ENCODE measurements at places on chromosomes 1 and 21.

DNA sequence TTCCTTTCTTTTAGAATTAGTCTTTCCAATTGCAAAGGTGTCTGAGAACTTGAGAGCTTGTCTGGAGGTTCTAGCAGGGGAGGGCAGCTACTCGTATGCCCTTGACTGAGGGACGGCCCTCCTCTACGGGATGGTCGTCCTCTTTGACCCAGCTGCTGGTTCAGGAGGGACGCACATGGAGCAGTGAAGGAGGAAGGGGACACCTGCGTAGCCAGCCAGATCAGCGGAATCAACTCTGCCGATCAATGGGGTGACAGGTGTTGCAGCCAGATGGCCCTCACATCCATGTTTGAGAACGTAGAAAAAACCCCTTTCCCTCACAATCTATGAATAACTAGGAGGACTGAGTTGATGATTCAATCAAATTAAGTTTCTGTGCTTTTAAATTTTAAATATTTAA, 15.7 kb upstream of the A3GALT2 start:
- no peak for DNase-seq

- peak; percentile 96 for DNase-seq
These were observed 3.8 kb downstream of the MPZ start for GRCh38 chr1:161305867-161306519.

GRCh38 chr1:90114521-90115141, 119.7 kb downstream of the ZNF326 start:
- DNase-seq = peak; percentile 23

DNA sequence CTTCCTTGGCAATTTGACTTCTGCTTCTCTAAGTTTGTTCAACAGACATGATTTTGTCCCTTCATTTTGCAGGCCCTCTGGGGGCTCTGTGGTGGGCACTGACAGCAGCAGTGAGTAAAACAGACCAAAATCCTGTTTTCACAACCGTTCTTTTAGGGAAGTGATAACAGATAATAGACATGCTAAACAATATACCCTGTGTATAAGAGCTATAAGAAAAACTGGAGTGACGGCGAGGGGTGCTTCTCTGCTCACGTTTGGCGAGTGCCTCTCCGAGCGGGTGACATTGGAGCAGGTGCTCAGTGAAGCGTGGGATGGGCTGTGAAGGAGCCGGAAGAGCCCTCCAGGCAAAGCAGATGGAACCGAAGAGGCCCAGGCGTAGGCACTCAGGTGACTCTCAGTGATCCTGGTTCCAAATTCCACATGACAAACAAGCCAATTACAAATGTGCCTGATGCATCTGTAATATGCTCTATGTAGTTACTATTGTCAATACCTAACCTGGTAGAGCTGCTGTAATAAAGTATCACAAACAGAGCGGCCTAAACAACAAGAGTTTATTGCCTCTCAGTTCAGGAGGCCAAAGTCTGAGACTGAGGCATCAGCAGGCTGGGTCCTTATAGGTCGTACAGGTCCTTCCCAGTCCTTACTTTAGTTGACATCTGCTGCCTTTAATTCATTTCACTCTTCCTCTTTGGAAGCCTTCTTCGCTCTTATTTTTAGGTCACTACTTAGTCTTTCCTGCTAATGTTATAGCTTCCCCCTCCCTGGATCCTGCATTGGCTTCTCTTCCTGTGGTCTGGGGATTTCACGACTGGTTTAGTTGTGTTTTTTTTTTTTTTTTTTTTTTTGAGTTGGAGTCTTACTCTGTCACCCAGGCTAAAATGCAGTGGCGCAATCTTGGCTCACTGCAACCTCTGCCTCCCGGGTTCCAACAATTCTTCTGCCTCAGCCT, 20.1 kb downstream of the OR2B11 start:
- no peak for DNase-seq

- DNase-seq = peak; percentile 7
These were observed 159.6 kb upstream of the COA6 start for GRCh38 chr1:234213658-234214128.

DNA sequence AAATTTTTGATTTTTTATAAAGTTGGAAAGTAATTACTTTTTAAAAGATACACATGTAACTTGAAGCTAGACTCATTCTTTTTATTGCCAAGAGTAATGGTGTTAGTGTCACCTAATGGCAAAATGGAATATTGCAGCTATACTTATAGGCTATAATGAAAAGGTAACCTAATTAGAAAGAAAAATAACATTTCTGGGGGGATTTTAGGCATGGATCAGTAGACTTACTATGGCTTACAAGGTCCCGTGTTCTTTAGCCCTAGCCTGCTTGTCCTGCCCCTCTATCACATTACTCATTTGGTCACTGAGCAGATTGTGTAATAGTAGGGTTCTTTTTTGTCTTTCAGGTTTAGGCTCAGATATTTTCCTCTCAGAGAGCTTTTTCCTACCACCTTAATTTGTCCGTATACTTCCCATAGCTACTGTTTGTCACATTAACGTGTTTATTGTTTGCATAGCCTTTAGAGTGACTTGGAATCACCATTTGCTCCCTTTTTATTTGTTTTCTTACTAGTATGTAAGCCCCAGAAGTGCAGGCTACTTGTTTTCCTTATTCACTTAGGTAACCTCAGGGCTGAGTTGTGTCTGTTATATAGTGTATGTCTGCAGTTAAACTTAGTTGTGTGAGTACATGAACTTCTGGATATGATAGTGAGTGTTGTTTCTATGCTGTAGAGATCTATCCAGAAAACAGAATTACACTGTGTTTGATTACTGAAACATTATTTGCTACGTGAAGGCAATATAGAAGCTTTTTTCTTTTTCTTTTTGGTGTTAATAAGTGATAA, 58.7 kb downstream of the RABGAP1L start:
- DNase-seq = peak; percentile 65

DNA sequence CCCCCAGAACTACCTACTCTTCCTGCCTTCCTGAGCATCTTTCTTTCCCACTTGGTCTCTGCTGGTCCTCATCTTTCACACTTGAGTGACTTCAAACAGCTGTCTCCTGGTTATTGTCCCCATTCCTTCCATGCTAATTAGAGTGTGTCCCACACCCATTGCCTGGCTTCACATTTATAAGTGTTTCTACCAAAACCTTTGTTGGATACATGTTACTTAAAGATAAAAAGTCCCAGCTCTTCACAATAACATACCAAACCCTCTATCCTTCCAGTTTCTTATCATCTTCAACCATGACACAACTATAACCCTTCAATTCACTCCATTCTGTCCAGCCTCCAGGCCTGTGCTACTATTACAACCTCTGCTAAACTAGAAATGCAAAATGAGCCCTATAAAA, 41.0 kb downstream of the VCAM1 start:
- DNase-seq = no peak

- DNase-seq = peak; percentile 94
These were observed 22.6 kb upstream of the RNF187 start for GRCh38 chr1:228464487-228464983.

DNA sequence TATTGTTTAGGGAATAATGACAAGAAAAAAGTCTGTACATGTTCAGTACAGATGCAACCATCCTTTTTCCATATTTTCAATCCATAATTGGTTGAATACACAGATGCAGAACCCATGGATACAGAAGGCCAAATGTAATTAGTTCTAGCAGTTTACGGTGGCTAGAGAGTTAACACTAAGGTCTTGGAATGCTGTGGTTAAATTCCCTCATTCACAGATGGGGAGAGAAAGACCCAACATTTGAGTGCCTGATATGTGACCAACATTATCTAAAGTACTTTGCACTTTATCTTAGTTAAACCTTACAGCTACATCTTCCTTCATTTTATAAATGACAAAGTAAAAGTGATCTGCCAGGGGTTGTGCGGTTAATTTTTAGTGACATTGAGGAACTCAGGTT, 5.3 kb downstream of the SCMH1 start:
- DNase-seq = no peak

DNA sequence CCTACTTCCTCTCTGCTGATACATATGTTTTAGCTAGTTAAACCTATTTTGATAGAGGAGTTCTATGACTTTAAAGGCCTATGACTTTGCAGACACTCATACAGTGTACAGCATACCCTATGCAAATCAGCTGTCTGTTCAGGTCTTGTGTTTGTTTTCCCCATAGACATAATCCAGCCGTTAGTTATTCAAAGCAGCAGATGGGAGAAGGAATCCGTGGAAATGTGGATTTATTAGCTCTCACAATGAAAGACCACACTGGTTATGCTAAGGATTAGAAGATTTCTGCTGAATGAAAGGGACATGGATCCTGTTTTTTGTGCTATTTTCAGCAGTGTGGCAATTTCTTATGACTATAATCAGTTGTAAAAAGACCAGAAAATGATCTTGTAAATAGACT, 59.8 kb downstream of the MAST2 start:
- DNase-seq = no peak

Measured in CD4-positive, alpha-beta T cell treated with Interleukin-17A for 1 hour (primary cell).